ENCODE measurements at places on chromosomes 13 and 19. TPM values are rescaled to one million over a fixed set of nuclear protein-coding genes. Genes with fewer than 3 reads are reported as not detected.

DNA sequence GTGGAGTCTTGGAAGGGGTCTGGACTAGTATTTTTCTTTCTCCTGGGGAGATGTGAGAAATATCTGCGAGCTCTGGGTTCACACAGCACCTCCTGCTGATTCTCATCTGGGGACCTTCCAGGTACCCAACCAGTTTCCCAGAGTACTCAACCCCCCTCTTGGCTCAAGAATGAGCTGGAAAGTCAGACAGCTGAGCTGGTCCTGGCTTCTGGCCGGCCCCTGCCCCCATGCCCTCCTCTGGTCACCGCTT is 2.2 kb upstream of the PDE4A start:
- no peak overlapping the region for H3K27ac ChIP-seq
- no peak for DNase-seq
- H3K4me3 ChIP-seq = peak overlapping the region; percentile 60
- peaks cover 59% of the 10 kb centered on the region for H3K27me3 ChIP-seq
- H3K36me3 ChIP-seq = no peaks in the 10 kb centered on the region

- DNase-seq = no peak
- no peak overlapping the region for H3K27ac ChIP-seq
- no peaks in the 10 kb centered on the region for H3K27me3 ChIP-seq
- H3K4me3 ChIP-seq = no peak overlapping the region
- peaks cover 18% of the 10 kb centered on the region for H3K4me1 ChIP-seq
These were observed 83.1 kb downstream of the ZNF486 start for GRCh38 chr19:20250121-20250520.

The TSHZ3 gene
- 9.3 TPM for total RNA-seq

The LYPD3 gene
- total RNA-seq = 4.1 TPM

DNA sequence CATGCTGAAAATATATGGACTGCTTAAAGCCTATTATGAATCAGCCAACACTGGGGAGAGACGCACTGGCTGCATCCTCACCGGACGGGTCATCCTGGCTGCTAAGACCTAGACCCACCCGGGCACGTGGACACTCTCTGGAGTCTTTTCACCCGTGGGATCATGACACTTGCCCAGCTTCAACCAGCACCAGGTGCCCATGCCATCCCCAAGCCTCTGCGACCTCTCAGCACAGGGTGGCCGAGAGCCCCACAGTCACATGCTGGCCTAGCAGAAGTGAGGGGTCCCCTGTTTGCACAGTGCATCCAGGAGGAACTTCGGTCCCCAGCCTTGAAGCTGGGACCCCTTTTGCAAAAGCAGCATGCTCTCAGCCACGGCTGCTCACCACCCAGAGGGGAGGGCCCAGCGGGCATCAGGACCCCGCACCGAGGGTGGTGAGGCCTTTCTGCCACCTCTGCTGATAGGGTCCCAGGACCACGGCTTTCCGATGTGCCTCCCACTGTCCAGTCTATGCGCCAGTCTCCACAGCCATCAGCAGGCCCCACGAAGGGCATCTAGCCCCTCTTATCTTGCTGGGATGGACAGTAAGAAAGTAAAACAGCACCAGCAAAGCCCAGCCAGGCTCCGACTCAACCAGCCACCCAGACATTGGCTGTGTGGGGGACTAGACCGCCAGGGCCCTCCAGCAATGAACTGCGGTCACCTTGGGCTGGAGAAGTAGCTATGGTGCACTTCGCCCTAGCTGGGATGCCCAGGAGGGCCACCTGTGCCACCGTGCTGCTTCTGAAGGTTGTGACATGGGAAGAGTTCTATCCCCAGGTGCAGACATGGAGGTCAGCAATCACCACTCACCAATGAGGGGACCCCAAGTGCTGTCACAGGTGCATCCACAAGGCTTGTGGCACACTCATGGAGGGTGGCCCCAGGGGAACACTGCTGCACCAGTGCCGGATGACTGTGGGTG is 73.1 kb downstream of the CEBPG start:
- no peak overlapping the region for H3K4me3 ChIP-seq
- H3K4me1 ChIP-seq = no peaks in the 10 kb centered on the region
- no peaks in the 10 kb centered on the region for H3K36me3 ChIP-seq

- no peak overlapping the region for H3K4me3 ChIP-seq
- H3K27me3 ChIP-seq = no peaks in the 10 kb centered on the region
These were observed 472.8 kb upstream of the SLITRK5 start for GRCh38 chr13:87198371-87198770.

The RNF17 gene
- total RNA-seq = not detected

DNA sequence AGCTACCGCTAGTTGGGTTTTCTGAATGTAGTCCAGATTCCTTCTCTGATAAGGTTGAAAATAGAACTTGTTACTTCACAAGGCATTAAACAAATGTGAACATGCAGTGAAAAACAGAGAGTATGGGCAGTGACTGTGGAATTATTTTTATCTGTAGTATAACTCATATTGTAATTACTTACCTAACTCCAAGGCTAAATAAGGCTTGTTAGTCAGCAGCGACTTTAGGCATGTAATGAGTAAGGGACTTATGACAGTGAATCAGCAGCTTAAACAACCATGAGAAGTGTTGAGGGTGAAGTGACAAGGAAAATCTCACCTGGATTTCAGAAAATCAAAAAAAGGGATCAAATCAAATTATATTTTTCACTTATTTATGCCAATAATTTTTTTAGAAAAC is 1719.5 kb upstream of the MIR17HG start:
- H3K4me3 ChIP-seq = no peak overlapping the region
- H3K27me3 ChIP-seq = no peaks in the 10 kb centered on the region
- no peaks in the 10 kb centered on the region for H3K4me1 ChIP-seq
- H3K36me3 ChIP-seq = no peaks in the 10 kb centered on the region
- H3K27ac ChIP-seq = no peak overlapping the region
- no peak for DNase-seq

- H3K4me3 ChIP-seq = no peak overlapping the region
- H3K27me3 ChIP-seq = no peaks in the 10 kb centered on the region
- no peaks in the 10 kb centered on the region for H3K36me3 ChIP-seq
- H3K27ac ChIP-seq = no peak overlapping the region
- no peak for DNase-seq
- no peaks in the 10 kb centered on the region for H3K4me1 ChIP-seq
These were observed 267.1 kb upstream of the TMTC4 start for GRCh38 chr13:100941377-100942368.

The TBXA2R gene
- total RNA-seq = 0.75 TPM

The PRTN3 gene
- total RNA-seq = 0.39 TPM

DNA sequence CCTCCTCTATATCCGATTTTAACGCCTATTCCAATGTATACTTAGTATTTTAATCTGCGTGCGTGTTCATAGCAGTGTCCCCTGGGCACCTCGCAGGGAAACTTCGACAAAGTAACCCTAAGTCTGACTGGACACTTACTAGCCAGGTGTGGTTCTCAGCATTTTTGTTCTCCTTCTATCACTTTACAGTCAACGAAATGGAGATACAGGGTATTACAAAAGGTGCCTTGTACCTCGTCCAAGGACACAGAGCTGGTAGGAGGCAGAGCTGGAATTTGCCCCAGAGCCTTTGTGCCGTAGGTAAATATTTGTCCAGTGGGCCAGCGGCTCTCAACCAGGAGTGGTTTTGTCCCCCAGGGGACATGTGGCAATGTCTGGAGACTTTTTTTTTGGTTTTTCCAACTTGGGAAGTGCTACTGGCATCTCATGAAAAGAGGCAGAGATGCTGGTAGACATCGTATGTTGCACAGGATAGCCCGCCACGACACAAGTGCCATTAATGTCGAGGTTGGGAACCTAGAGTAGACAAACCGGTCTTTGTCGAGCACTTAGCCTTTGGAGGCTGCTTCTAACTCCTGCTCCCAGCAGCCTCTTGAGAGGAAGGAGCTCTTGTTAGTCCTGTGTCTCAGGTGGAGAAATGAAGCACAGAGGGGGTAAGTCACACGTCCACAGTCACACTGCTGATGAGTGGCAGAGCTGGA is 1.1 kb downstream of the ZNF444 start:
- H3K27me3 ChIP-seq = no peaks in the 10 kb centered on the region
- H3K36me3 ChIP-seq = no peaks in the 10 kb centered on the region
- peaks cover 2% of the 10 kb centered on the region for H3K4me1 ChIP-seq

DNA sequence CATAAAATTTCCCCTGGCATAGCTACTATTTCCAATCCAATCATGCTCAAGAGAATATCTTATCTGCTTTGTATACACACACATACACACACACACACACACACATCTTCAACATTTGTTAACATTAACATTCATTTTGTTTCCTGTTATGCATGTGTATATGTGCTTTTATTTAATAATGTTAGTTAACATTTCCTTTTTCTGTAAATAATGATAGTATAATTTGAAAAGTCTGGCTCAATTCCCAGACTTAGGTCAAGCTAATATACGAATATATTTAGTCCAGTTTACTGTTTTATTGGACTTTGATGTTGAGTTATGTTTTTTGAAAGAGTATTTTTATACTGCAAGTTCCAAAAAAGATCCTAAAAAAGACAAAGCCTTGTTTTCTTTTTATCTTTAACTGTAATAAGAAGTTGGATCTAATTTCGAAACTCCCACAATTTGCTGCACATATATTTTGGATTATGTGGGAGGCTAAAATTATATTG is 1072.4 kb downstream of the EFNB2 start:
- H3K27me3 ChIP-seq = no peaks in the 10 kb centered on the region
- no peak overlapping the region for H3K4me3 ChIP-seq
- no peak overlapping the region for H3K27ac ChIP-seq
- no peak for DNase-seq
- no peaks in the 10 kb centered on the region for H3K36me3 ChIP-seq

The LYPD4 gene
- not detected for total RNA-seq

The ZNF844 gene
- total RNA-seq = 9.4 TPM

DNA sequence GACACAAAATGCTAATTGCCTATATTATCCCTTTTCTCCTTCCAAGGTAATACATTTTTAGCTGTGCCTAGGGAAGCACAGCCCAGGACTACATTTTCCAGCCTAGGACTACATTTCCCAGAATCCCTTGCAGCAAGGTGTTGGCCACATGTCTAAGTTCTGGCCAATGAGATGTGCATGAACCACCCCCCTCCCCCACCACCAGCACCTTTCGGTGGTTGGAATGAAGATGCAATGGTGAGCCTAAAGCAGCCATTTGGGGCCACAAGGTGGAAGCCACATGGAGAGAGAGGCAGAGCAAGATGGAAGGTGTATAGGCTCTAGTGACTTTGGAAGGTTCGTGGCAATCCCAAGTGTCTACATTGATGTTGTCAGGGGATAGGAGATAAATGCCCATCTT is 16.2 kb downstream of the UNC13A start:
- H3K4me3 ChIP-seq = no peak overlapping the region
- DNase-seq = no peak
- H3K27me3 ChIP-seq = no peaks in the 10 kb centered on the region
- H3K4me1 ChIP-seq = 0 out of 2 replicates have a peak, but pooled peaks cover 3% of the 10 kb centered on the region
- H3K36me3 ChIP-seq = no peaks in the 10 kb centered on the region

GRCh38 chr13:79806821-79807220 is 325.9 kb downstream of the NDFIP2 start:
- H3K36me3 ChIP-seq = no peaks in the 10 kb centered on the region
- H3K27me3 ChIP-seq = no peaks in the 10 kb centered on the region
- peaks cover 12% of the 10 kb centered on the region for H3K4me1 ChIP-seq
- DNase-seq = no peak

DNA sequence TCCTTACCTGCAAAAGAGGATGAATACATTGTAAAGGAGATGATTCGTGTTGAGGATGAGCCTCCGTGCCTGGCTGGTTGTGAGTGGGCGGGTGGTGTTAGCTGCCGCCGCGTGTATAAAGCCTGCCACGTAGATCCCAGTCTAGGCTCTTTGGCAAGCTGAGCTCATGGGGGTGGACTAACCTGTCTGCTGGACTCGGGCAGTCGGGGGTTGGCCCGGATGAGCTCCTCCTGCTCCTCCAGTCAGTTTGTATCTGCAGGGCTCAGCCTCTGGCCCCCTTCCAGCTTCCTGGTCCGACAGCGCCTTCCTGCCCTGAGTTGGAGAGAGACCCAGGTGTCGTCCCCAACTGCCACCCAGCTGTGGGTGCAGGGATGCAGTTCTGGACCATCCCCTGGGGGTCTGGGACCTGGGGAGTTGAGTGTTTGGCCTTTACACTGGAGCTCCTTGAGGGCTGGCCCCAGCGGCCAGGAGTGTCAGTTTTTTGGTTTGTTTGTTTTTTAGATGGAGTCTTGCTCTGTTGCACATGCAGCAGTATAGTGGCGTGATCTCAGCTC is 20.9 kb downstream of the TECR start:
- H3K27me3 ChIP-seq = no peaks in the 10 kb centered on the region
- H3K4me1 ChIP-seq = no peaks in the 10 kb centered on the region
- peak overlapping the region; percentile 15 for H3K27ac ChIP-seq
- no peak overlapping the region for H3K4me3 ChIP-seq

The ZNF101 gene
- total RNA-seq = 46.2 TPM

The EPS8L1 gene
- total RNA-seq = 37.0 TPM

- H3K27me3 ChIP-seq = no peaks in the 10 kb centered on the region
- no peaks in the 10 kb centered on the region for H3K36me3 ChIP-seq
- no peak for DNase-seq
- H3K4me3 ChIP-seq = no peak overlapping the region
- no peak overlapping the region for H3K27ac ChIP-seq
These were observed 12.5 kb downstream of the PBX4 start for GRCh38 chr19:19606021-19606420.

The ATXN8OS gene
- total RNA-seq = not detected

DNA sequence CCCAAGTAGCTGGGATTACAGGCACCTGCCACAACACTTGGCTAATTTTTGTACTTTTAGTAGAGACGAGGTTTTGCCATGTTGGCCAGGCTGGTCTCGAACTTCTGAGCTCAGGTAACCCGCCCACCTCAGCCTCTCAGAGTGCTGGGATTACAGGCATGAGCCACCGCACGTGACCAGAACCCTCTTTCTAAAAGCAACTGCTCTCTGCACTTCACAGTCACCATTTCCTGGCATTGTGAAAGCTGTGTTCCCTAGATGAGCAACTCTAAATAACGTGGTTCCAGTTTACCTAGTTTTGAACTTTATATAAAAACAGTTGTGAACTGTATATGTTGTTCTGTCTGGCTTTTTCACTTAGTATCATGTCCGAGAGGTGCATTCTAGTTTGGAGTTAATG is 152.9 kb downstream of the SIPA1L3 start:
- H3K27me3 ChIP-seq = no peaks in the 10 kb centered on the region
- H3K27ac ChIP-seq = no peak overlapping the region
- H3K4me1 ChIP-seq = peaks cover 28% of the 10 kb centered on the region
- no peaks in the 10 kb centered on the region for H3K36me3 ChIP-seq
- DNase-seq = no peak

DNA sequence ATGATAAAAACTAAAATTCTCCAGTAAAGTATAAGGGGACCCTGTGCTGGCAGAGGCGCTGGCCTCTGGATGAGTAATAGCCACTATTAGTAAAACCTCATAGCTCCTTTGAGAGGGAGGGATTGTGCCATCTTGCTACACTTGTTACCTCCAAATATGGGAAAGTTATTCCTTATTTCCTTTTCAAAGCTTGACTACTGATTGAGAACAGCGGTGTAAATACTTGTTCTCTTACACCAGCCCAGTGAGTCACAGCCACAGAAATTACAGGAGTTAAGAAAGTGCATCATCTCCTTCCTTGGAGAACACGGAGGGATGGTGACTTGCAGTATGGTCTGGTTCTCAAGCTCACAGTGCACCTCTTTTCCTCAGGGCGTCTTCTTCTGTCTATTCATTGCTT is 379.0 kb downstream of the EFNB2 start:
- H3K27ac ChIP-seq = no peak overlapping the region
- H3K27me3 ChIP-seq = no peaks in the 10 kb centered on the region
- H3K36me3 ChIP-seq = no peaks in the 10 kb centered on the region
- H3K4me1 ChIP-seq = peaks cover under 1% of the 10 kb centered on the region
- DNase-seq = no peak

The CFAP97D2 gene
- not detected for total RNA-seq
